ENCODE measurements at places on chromosomes 5 and 9. TPM values are rescaled to one million over a fixed set of nuclear protein-coding genes. Genes with fewer than 3 reads are reported as not detected.

- no peak for DNase-seq
Observed at GRCh38 chr5:133662578-133662977, 50.2 kb upstream of the FSTL4 start.

DNA sequence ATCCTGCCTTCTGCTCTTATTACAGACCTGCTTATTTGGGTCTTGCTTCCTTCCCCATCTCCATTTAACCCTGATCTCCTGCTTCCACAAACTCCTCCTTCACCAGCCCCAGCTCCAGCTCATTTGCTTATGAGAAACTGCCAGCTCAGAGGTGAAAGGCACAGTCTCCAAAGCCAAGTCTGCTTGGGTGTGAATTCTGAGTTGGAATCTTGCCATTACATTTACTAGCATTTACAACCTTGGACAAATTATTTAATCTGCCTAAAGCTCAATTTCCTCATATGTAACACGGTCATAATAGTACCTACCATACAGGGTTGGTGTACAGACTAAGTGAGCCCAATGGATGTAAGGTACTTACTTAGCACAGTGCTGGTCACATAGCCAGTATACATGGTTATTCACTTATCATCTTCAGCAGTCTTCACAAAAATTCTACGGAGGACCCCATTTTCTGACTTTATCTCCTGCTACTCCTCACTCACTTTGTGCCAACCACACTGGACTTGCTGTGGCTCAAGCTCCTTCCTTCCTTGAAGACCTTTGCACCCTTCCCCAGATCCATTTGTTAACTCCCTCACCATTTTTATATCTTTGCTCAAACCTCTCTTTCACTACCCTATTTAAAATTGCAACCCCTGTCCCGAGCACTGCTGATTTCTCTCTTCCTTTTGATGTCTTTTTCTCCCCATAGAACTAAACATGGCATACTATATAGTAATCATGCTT is 86.2 kb downstream of the DOCK2 start:
- no peak for DNase-seq

DNA sequence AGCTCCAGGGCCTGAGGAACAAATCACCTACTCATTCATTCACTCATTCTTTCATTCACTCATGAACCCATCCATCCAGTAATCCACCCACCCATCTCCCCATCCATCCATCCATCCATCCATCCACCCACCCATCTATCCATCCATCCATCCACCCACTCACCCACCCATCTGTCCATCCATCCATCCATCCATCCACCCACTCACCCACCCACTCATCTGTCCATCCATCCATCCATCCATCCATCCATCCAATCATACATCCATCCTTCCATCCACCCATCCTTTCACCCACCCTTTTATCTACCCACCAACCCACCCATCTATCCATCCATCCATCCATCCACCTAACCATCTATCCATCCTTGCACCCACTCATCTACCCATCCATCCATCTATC is 35.5 kb upstream of the SLC6A19 start:
- no peak for DNase-seq

- DNase-seq: no peak
Observed at GRCh38 chr9:106596984-106597383, 266.0 kb upstream of the ZNF462 start.

DNA sequence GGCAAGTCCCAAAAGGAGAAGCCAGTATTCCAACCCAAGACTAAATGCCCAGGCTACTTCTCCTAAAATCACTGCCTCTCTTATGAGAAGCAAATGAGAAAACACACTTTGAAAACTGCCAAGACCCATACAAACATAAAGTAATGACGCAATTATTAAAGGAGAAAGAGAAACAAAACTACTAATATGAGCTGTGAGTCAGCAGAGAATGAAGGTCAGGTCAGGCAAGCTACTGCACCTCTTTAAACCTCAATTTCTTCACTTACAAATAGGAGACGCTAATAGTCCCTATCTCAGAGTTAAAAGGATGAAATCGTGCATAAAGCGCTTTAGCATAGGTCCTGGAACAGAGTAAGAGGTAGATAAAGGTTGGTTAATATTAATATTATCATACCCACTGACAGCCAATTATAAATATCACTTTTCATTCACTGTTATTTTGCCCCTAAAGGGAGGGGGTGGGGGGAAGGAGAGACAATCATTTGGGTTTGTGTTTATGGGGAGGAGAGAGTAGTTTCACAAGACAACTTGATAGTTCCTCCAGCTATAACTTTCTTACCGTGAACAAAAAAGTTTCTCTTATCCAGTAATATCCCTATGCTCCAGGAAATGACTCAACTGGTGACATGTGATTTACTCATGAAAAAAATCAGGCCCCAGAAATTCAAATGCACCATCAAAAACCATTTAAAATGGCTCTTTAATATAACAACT is 3.6 kb downstream of the PSMB7 start:
- DNase-seq: no peak

DNA sequence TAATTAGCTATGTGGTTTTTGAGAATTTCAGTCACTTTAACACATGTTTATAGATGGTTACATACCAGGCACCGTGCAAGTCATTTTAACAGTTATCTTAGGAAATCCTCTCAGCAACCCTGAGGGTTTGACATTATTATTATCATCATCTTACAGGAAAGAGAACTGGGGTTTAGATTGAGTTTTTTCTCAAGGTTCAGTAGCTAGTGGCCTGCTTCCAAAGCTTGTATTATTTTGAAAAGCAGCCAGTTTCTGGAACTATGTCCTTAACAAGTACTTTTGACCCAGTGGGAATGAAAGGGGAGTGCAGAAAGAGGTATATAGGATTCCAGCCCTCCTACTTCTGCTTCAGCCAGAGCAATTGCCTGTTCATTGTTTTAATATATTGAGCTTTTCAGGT is 157.5 kb downstream of the COMMD10 start:
- DNase-seq: no peak

- no peak for DNase-seq
Observed at GRCh38 chr5:5419291-5420210, 2.9 kb upstream of the ICE1 start.

DNA sequence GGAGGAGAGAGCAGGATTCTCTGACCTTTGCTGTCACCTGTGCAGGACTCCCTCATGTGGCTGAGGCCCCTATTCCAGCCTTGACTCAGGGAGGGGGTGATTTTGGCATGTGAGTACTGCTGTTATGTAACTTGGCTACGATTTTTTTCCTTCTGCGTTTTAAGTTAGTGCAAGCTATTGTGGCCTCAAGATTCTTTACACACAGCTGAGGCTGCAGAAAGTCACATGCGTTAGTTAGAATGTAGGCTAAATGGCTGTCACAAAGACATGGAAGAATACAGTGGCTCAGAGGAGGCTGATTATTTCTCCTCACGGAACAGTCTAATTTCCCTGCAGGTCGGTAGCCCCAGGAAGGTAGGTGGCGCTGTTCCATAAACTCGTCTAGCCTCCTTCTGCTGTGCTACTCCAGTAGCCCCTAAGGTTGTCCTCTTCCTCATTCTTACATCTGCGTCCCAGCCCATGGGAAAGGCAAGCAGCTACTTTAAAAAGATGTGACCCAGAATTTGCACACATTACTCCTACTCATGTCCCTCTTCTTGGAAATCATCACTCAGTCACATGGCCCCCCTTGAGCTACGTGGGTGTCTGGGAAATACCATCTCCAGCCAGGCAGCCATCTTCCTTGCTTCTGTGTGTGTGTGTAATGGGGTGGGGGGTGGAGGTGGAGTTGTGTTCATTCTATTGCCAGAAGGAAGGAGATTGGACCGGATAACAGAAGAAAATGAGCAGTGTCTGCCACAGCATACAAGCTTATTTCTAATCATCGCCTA is 486.6 kb downstream of the CCDC171 start:
- no peak for DNase-seq

GRCh38 chr5:97629276-97629675 is 446.2 kb upstream of the RIOK2 start:
- no peak for DNase-seq

DNA sequence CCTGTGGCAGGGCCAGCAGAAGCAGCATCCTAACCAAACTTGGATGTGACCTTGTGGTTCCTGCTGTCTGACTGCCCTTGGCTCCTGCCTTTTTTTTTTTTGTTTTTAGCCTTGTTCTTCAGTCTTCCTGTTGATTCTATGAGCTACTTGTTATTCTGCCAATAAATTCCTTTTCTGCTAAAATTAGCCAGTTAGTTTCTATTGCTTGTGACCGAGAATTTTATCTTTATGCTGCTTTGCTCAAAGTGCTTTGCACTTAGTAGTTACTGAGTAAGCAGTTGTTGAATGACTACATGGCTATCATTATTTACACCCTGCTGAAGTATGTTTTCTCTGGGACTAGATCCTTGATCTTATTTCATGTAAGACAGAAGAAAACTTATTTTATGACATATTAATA is 20.8 kb upstream of the ATG10 start:
- no peak for DNase-seq

DNA sequence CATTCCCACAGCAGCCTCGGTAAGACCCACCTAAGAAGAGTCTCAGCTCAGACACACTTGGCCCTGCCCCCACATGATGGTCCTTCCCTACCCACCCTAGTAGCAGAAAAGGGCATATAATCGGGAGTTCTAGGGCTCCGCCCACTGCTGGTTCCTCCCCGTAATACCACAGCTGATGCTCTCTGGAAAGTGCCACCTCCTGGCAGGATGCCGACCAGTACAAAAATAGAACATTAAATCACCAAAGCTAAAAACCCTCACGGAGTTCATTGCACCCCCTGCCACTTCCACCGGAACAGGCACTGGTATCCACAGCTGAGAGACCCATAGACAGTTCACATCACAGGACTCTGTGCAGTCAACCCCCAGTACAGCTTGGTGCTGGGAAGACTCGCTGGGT is 271.3 kb downstream of the KIAA0825 start:
- no peak for DNase-seq

- no peak for DNase-seq
Observed at GRCh38 chr5:159210210-159210661, 883 bp upstream of the RNF145 start.

DNA sequence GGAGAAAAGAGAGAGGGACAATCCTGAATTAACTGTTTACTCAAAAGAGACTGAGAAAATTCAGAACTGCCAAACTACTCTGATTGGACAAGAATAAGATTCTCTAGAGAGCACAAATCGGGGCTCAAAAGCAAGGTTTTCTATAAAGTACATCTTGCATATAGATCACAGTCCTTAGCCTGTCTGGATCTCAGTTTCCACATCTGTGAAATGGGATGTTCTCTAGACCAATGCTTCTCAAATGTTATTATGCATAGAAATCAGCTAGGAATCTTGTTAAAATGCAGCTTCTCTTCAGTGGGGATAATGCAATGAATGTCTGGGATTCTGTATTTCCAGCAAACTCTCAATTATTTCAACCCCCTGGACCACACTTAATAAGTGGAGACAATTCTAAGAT is 231.6 kb downstream of the ESM1 start:
- DNase-seq: no peak

DNA sequence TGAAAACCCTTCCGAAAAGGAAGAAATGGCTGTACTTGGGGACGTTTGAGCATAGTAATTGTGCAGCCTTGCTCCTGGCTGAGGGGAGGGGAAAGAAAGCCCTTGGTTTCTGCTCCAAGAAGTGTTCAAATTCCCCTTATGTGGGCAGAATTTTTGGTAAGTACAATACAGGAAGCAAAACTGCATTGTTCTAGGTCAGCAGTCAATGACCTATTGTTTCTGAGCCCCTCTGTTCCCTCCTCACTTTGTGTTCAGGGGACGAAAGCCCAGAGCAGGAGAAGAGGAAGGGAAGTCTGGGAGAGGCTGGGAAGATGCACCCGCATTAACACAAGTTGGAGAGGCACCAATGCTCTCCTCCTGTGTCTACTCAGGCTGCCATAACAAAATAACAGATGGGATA is 11.9 kb downstream of the BASP1 start:
- no peak for DNase-seq

STPG3 gene
- total RNA-seq: not detected

EIF4E1B gene
- total RNA-seq: not detected

LCN9 gene
- total RNA-seq: not detected

FREM1 gene
- total RNA-seq: 1.2 TPM

RNF224 gene
- not detected for total RNA-seq

PRUNE2 gene
- total RNA-seq: 2.1 TPM

FBN2 gene
- total RNA-seq: 0.98 TPM

PDGFRB gene
- total RNA-seq: 9.0 TPM
